ENCODE measurements at places on chromosomes 2 and 18. TPM values are rescaled to one million over a fixed set of nuclear protein-coding genes. Genes with fewer than 3 reads are reported as not detected.

- ATAC-seq = no peak
Observed at GRCh38 chr2:106961328-106961727, 75.4 kb upstream of the ST6GAL2 start.

DNA sequence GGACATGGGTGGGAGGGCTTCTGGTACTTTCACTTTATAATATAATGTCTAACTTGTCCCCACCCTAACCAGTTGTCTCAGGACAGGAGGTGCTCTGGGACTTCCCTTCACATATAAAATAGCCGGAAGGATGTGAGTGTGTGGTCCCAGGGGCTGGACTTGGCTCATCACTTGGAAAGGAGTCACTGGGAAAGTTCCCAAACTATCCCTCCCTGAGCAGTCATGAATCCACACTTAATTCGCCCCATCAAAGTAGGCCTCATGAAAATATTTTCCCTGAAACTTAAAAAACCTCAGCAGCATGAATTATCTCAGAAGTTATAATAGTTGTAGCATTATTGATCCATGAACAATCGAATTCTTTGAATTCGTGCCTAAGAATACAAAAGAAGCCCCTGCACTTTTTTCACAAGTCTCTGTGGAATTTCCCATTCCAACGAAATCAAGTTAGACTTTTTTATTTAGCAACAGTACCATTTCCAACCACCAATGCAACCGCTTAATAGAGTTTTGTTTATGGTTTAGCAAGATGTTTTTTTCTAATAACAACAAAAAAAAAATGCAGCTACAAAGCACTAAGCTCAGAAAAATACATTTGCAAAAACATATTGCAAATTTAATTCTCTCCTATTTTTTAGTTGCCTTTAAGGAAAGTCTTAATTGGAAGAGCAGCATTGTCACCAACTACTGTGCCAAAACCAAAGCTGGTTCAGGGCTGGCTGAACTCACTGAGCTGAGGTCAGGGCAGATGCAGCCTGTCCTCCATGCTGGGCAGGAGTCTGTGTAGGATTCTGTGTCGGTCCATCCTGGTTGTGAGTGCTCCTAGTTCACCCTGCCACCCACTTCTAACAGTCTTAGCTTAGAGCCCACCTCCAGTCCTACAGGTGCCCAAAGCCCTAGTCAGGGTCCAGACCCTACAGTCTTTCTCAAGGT, 68.8 kb upstream of the SPTBN1 start:
- peak; percentile 84 for ATAC-seq

The OTOF gene
- total RNA-seq = 0.35 TPM

DNA sequence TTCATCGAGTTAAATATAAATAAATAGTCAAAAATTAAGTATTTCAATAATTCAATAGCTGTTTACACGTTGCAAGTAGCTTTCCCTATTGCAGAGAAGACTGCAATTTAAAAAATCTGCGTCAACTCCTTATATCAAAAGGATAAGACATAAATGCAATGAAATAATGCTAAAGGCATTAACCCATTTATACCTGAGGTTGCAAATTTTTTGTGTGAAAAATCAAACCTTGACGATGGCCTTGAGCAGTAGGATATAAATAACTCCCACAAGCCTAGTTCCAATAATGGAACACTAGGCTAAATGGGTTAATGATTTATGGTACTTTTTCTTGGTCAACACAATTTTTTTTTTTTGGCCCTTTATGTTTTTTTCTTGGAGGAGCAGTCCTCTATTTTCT, 76.4 kb upstream of the CDKL4 start:
- ATAC-seq = no peak

DNA sequence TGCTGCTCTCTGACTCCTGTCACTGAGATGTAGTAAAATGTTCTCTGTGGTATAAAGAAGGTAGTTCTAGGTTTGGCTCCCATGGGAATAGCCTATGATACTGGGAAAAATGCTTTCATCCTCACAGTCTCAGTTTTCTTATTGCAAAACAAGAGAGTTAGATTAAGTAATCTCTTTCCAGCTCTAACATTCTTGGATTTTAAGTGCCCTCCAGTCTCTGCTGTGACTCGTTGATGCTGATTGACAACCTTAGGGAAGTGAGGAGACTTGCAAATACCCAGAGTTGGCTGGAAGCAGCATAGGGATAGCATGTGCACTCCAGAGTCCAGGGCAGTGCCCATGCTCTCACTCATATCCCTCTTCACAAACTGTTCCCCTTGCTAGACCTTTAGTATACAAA, 534.9 kb downstream of the SLC4A3 start:
- no peak for ATAC-seq

DNA sequence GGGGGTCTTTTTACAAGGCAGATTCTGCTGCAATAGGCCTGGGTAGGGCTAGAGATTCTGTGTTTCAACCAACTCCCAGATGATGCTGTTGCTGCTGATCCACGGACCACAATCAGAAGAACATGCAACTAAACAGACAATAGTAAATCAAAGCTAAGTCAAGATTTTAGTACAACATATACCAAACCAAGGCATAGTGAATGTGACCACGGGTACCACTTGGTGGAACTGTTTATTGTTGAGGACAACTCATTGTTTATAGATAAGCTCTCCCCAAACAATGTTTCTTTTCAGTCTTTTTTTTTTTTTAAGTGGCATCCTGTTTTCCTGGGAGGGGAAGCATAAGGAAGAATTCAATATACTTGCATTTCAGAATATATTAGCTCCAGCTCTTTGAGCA, 36.0 kb upstream of the DARS1 start:
- no peak for ATAC-seq

DNA sequence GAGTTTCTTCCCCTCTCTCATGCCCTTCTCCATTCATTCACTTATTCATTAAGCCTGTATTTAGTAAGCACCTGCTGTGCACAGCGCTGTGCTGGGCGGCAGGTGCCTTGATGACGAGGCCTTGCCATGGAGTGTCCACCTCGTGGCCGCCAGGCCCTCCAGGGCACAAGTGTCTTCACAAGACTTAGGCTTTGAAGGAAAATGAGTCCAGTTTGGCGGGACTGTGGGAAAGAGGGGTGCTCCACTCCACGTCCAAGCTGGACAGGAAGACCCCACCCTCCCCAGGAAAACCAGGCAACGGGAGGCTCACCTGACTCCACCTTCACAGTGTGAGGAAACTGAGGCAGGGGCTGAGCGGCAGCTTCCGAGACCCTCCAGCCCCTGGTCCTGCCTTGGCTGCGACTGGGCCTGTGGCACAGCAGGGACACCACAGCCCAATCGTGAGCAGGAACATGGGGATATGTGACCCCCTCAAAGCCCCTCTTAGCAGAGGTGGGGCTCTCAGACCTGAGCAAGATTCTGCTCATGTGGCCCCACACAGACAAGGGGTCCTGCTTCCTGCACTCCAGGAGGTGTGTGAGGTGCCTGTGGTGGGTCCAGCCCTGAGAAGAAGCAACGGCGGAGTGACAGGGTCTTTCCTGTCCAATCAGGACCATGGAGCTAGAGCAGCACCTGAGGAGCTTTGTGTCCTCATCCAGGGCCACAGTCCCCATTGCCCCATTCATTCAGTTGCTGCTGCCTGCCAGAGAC, 110.3 kb upstream of the ODC1 start:
- no peak for ATAC-seq

The ABCA12 gene
- 0.16 TPM for total RNA-seq

The MROH2A gene
- not detected for total RNA-seq

DNA sequence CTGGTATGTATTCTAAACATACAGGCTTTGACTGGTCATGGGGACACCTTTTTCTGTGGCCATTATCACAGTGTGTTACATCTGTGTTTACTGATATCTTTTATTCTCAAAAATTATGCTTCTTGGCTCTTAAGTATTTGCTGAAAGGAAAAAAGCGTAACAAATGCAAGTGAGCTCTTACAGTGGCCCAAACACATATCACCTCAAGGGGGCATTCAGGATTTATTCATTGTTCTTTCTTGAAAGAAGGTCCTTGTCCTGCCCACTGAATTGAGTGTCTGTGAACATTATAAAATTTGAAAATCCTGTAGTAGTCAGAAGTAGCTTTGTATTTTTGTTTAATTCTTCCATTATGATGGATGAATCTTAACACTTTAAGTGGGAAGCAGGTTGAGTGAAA, 454.5 kb downstream of the XIRP2 start:
- no peak for ATAC-seq

GRCh38 chr2:58541511-58541910, 300.4 kb upstream of the FANCL start:
- ATAC-seq = no peak

DNA sequence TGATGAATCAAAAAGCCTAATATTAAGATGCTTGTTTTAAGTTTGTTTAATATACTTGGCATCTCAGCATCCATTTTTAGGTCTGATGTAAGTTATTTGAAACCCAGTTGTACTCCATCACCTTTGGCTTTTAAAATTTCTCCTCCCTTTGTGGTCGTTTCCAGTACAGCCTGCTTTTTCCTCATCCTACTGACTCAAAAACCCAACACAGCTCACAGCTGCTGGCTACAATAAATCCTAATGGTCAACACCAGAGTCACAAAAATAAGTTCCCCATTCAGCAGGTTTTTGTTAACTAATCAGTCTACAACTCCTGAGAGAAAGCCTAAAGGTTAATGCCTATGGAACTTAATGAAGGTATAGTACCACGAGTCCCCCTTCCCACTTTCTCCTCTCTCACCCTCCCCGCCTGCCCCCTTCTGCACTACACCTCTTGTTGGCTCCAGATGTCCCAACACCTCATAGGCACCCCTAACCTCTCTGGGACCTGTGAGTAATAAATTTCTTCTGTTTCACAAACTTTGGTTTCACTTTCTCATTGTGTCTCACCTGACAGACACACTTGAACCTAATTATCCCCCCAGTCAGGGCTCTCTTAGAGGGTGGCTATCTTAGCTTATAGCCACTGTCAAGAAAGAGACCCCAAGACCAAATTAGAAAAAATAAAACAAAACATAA, 148.6 kb downstream of the GALNT1 start:
- ATAC-seq = no peak

The TDRD15 gene
- 0.73 TPM for total RNA-seq

GRCh38 chr18:34158881-34159690, 65.6 kb downstream of the NOL4 start:
- ATAC-seq = peak; percentile 28

The CYP27C1 gene
- 0.12 TPM for total RNA-seq

The TP53I3 gene
- total RNA-seq = 9.8 TPM

GRCh38 chr2:141015341-141016047, 1115.3 kb downstream of the LRP1B start:
- ATAC-seq = no peak

DNA sequence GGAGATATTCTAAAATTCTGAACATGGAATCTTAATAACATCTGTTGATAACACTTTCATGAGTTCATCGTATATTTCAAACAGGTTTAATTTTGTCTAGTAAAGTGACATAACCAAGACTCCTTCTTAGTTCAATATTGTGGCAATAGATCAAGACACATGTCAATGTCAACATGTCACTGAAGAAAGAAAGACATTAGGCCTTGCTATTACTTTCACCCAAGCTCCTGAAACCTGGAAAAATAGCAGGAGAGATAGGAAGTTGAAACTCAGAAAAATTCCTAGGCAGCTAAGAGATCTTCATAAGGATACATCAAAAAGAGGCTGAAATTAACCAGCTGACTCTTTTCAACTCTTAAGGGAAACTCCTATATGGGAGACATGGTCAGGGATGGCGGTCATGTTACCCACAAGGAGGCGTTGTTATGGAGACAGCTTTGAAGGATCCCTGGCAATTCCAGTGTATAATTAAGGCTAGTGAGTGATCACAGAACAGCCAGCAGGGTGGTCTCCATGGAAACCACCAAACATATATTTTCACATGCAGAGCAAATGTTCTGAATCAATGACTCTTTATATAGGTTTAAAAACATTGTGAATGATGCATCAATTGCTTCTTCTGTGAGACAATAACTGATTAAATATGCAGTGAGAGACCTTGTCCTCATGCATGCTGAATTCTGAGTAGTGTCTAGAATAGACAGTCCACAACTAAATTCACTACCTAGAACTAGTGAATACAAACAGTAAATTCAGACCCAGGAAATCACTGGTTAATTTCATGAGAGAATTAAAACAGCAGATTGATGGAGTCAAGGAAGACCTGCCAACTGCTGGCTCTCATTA, 115.3 kb upstream of the RIOK3 start:
- ATAC-seq = no peak

GRCh38 chr2:238504181-238504931, 77.6 kb downstream of the ASB1 start:
- no peak for ATAC-seq

The CRYBA2 gene
- total RNA-seq = not detected

The NFATC1 gene
- total RNA-seq = 14.8 TPM

GRCh38 chr18:41618147-41618546, 336.9 kb upstream of the PIK3C3 start:
- ATAC-seq = no peak

DNA sequence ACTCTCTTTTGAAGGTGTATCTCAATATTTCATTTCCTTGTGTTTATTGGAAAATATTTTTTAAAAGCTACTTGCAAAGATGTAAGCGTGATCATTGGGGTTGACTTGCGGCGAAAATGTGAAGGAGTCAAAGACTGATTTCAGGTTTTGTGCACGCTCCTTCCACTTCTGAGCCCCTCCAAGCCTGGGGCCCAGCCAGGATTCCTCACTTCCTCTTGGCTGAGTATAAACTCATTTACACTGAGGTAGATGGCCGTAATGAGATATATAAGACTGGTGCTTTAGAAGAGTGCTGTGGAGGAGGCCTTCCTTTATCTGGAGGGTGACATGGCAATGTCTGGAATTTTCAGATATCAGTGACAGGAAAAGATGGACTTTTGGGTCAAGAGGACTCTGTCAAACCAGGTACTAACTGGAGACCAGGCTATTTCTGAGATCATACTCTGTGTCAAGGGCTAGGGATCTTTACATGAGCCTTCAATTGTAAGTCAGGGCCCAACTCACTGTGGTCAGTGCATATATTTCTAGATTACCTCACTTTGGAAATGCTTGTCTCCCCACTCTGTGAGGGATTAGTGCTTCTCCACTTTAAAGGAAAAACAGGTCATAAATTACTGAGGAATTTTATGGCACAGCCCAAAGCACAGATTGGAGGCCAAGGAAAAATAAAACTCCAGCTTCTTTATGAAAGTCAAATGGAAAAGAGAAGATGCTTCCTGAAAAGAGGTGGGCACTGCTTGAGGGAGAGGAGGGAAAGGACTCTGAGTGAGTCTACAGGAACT, 22.8 kb downstream of the PRKCE start:
- no peak for ATAC-seq

- no peak for ATAC-seq
Observed at GRCh38 chr18:32174719-32175118, 15.1 kb upstream of the MEP1B start.

DNA sequence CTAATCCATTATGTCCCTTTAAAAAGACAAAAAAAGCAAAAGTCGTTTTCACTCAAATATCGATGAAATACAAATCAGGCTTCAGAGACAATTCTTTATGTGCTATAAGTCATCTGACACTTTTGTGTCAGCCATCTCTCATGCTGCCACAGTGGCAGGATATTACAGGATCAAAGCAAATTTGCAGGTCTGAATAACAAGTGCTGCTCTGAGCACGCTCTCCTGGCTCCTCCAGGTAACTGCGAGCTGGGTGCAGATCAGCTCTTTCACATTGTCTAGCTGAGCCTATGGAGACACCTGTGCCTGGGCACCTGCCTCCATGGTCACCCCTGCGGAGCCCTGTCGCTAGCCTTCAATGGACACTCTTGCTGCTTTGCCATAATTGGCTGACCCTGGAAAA, 250.2 kb upstream of the RAB12 start:
- ATAC-seq = no peak
